ENCODE measurements at places on chromosomes 5 and 9. TPM values are rescaled to one million over a fixed set of nuclear protein-coding genes. Genes with fewer than 3 reads are reported as not detected.

The GPR21 gene
- total RNA-seq, result 0.58 TPM

GRCh38 chr9:101325053-101325452 is 59.8 kb downstream of the BAAT start:
- no peak for DNase-seq

DNA sequence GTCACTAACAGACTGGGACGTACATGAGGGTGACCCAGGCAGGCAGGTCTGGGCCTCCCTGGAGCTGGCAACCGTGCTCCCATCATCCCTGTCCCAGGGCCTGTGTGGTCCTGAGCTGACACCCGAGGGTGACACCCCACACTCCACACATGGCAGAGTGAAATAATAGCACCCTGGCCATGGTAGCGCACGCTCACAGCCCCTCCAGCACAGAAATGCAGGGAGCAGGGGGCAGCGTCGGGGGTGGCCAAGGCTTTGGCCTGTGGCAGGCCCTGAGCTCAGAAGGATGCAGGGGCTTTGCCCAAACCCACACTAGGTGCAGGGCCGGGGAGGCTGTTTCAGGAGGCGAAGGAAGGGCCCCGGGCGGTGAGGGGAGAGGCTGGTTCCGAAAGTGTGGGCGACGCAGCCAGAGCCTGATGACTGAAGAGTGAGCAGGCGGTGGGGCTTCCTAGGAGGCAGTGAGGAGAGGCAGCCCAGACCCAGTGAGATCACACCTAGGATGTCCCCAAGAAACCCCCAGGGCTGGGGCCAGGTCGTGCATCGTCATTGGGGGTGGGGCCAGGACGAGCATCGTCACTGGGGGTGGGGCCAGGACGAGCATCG is 12.9 kb downstream of the OR2V2 start:
- peak; percentile 80 for DNase-seq

The ANKRD18B gene
- total RNA-seq, result 13.8 TPM

The SPACA9 gene
- 0.29 TPM for total RNA-seq

The LPAR1 gene
- 3.8 TPM for total RNA-seq

DNA sequence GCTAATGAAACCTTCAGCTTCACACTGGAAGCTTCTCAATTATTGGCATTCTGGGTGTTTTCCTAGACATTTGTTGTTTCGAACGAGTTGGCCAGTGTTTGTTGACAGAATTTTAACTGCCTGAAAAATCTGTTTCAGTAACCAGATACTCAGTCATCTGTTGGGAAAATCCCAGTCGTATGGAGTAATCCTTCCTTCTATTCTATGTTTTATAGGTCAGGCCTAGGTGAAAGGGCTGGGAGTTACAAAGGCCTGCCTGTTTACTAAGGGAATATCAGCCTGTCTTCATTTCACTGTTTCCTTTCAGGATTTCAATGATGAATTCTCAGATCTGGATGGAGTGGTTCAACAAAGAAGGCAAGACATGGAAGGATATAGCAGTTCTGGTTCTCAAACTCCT is 59.9 kb downstream of the GRAMD2B start:
- no peak for DNase-seq

DNA sequence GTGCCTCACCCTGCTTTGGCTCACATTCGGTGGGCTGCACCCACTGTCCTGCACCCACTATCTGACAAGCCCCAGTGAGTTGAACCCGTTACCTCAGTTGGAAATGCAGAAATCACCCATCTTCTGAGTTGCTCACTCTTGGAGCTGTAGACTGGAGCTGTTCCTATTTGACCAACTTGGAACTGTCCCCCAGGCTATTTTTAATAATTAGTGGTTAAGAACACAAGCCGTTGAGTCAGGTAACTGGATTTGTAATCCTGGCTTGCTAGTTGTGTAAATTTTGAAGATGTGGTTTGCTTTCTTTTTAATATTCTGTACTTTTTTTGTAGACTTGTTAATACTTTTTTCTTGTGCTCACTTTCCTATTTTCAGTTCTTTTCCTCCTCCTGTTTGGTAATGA is 81.2 kb downstream of the CNTLN start:
- DNase-seq, result no peak

DNA sequence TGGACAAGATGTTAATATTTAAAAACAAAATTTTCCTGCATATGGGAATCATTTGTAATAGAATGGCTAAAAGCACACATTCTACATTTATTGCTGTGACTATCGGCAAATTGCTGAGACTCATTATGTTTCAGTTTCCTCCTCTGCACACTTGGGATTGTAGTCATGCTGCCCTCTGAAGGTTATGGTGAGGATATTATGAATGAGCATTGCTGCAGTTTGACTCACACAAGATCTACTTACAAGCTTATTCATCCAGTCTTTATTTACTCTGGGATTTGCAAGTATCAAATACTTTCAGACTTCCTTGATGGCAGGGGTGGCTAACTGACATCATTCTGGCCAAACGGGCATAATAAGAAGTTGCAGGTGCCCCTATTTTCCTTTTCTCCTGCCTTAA is 9.5 kb upstream of the NFIL3 start:
- no peak for DNase-seq

DNA sequence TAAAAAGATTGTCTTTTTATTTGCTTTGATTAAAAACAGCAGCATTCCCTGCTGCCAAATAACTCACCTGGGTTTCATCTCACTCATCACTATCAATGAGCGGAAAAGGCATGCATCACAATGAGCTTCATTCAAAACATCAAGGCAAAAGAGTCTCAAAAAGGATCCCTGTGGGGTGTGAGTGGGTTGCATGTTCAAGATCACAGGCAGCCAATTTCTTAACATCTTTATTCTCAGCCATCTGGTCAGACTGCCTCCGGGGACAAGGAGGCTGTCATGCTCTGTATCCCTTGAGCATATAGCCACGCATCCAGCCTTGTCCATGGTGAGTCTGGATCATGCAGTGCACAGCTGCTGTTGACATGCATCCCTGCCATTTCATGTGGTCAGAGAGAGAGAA is 117.1 kb downstream of the ICE1 start:
- no peak for DNase-seq

DNA sequence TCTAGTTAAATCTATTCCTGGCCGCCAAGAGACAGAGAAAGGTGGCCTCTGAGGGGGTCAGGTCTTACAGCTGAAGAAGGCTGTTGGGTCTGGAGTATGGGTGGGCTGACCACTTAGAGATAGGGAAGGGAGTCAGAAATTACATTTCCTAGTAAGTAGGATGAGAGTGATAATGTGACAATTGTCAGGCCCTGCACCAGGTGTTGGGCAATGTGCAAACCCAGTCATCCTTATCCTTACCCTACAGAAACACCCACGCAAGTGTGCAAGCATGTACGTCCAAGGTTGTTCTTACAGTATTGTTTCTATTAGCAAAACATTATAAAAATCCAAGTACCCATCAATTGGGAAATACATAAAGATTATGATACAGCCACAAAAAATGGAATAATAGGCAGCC is 9.5 kb downstream of the SPAAR start:
- DNase-seq, result no peak

Data from H1 (cell line).